ENCODE measurements at places on chromosomes 1 and 21.

DNA sequence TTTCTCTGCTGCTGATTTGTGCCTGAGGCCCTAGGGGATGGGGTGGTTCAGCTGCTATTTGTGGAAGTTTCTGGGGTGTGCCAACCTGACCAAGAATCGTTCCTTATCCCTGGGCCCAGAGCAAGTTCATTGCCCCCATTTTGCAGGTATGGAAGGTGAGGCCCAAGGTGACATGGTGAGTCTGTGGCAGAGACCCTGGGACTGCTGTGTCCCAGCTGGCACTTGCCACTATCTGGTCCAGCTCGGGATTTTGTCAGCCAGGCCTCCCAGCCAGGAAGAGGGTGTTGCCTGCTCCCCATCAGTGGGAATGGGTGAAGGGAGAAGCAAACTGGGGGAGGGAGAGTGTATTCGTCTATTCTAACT, 18.9 kb upstream of the LRP8 start:
- DNase-seq = no peak

DNA sequence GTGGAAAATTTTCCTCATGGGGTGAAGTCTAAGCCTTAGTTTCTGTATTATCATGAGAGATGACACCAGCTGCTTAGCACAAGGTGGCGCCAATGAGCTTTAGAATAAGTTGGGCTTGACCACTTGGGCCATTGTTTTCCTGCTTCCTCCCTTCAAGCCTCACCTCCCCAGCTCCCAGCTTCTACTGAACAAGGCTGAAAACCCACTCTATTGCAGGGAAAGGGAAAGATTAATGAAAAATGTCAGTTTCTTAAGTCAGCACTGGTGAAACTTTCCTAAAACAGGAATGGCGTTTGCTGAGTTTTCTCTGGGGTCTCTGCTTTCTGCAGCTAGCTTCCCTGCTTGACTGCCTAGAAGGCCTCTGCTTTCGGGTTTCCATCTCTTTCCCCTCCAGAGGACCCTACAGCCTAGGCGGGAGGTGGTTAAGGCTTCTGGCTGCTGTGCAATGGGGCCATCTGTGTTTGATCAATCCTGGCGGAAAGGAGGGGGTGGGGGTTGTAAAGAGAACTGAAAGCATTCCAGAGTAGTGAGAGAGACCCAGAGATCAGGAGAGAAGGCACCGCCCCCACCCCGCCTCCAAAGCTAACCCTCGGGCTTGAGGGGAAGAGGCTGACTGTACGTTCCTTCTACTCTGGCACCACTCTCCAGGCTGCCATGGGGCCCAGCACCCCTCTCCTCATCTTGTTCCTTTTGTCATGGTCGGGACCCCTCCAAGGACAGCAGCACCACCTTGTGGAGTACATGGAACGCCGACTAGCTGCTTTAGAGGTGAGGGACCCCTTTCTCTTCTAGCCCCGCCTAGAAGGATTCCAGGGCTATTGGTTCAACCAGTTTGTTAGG, at the start of gene OLFML3:
OLFML3 (plus strand) TSS at position 612 of the 840 bp plus-strand sequence; CDS start at position 655, 43 bp downstream.
- peak; percentile 93 for DNase-seq

DNA sequence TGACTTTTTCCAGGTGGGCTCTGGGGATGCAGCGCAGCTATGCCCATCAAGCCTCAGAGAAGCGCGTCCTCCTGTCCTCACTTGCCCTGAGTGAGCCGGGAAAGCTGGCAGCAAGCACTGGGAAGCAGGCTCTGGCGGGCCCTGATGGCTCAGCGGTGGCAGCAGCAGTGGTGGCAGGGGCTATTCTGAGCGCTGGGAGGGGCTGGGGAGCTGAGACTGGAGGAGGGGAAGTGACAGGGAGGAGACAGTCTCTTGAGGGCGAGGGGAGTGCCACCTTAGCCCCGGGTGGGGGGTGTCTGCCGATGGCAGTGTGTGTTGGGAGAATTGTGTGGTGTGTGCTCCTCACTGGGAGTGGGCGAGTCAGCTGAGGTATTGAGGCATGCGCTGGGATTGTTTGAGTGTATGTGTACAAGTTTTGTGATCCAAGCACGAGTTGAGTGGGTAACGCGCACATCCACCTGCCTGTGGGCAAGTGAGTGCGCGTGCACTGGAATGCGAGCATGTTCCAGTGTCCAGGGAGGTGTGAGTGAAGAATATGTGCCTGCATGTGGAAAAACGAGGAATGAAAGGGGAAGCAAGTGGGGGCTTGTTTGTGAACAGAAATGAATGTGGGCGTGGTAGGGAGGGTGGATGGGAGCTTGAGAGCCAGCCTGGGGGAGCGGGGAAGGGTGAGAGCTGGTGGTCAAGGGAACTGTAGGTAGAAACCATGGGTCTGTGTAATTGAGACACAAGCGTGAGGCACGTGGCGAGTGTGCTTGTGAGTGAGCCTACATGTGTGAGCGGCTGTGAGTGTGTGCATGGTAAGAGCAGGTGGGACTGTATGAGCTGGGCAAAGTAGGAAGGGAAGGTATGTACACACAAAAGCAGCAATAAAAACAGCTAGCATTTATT, 2.9 kb upstream of the FOXO6 start:
- peak; percentile 17 for DNase-seq

DNA sequence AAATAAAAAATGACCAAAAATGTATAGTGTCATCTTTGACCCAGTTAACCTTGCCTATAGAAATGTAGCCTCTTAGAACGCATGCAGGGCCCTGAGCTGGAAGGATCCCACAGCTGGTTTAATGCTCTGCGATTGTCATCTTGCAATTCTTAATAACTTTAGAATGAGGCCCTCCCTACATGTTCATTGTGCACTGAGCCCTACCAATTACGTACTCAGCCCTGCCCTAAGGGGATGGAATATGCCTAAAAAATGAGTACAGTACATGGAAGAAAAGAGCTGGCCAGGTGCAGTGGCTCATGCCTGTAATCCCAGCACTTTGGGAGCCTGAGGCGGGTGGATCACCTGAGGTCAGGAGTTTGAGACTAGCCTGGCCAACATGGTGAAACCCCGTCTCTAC, 57.8 kb upstream of the BCAR3 start:
- no peak for DNase-seq

- DNase-seq = peak; percentile 4
Observed at GRCh38 chr1:1439546-1440261, 4.2 kb downstream of the VWA1 start.

DNA sequence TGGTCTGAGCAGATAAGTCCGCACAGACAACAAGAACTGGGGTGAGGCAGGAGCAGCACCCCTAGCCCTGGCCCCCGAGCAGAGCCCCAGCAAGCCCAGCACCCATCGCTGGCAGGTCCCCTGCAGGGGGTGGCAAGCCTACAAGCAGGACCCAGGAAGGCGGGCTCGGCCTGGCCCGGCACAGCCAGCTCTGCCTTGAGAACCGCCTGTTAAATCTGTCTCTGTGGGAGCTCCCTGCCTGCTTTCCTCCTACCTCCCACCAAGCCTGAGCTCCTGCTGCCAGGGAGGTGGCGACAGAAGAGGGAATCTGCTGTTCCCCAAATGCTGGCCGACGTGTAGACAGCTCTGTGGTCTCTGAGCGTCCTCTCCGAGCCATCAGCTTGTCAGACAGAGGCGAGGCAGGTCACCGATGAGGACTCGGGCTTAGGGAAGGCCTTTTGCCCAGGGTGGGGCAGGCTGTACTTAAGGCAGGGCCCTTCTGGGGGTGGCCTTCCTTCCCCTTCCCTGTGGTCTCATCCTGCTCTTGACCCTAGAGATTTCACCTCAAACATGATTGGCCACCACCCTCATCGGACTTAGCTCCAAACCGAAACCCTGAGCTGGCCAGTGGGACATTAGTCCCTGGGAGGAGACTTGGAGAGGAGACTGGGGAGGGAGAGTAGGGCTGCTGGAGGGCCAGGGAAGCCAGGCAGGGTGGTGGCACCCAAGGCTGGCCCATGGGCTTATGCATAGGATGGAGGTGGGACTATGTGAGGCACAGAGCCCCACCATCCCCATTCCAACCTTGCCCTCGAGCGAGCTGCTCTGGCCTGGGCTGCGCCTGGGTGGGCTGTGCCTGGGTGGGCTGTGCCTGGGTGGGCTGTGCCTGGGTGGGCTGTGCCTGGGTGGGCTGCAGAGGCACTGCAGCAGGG, 7.7 kb downstream of the SELENON start:
- DNase-seq = no peak

- DNase-seq = no peak
Observed at GRCh38 chr1:232841823-232842565, 36.8 kb downstream of the MAP10 start.

GRCh38 chr21:45026826-45027225, 47.6 kb upstream of the ADARB1 start:
- DNase-seq = no peak

DNA sequence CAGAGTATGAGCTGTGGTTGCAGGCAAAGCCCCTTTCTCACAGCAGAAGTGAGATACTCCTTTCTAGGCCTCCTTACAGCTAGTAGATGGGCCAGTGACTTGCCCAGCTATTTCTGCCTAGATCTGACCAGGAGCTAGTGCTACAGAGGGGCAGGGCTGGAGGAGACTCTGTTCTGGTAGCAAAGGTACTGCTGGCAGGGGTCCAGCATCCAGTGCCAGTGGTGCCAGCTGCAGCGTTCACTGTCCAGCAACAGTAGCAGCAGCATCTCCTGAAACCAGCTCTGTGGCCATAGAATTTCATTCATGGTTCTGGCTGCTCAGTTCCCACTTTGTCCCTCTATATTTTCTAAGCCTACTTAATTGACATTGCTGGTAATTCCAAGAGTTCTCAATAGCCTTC, 62.5 kb upstream of the CNN3 start:
- no peak for DNase-seq

GRCh38 chr1:109931911-109932636, 21.4 kb downstream of the CSF1 start:
- DNase-seq = no peak
